ENCODE measurements at places on chromosomes 4 and X.
A peak's percentile ranks its signal among the peaks of the same experiment; 100 is the strongest.

- DNase-seq: no peak
Observed at GRCh38 chr4:113708250-113708649, 53.3 kb downstream of the CAMK2D start.

DNA sequence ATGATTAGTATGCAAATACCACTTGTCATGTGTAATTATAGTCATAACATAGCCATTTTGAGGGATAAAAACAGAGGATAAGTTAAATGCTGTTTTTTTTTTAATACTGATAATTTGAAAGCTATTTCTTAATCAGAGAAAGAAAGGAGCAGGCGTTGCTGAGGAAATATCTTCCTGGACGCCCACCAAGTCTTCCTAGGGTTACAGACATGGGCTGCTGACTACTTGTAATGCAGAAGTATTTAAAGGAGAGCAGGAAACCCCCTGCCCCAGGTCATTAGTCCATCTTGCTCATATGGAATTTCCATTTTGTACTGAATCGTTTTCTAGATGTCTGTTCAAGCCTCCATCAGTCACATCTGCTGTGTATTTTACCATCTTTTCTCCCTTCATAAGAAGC lies 176.2 kb downstream of the ADGRL3 start:
- no peak for DNase-seq

GRCh38 chr4:112288455-112288854 lies 2.8 kb upstream of the TIFA start:
- no peak for DNase-seq

DNA sequence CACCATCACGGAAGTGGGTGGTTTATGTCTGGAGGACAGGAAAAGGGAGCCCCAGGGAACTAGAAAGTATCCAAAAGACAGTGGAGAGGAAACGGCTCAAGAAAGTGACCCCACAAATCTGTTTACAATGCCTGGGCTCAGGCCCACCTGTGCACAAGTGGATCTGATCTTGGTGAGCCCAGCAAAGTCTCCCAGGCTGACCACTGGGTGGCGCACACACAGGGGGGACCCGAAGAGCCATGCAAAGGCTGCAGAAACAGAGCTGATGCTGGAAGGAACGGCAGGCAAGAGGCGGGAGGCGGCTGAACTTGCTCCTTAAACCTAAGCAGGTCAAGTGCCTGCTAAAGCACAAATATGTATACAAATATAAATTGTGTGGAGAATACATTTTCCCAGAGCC lies 9.6 kb downstream of the HAUS7 start:
- peak; percentile 51 for DNase-seq

DNA sequence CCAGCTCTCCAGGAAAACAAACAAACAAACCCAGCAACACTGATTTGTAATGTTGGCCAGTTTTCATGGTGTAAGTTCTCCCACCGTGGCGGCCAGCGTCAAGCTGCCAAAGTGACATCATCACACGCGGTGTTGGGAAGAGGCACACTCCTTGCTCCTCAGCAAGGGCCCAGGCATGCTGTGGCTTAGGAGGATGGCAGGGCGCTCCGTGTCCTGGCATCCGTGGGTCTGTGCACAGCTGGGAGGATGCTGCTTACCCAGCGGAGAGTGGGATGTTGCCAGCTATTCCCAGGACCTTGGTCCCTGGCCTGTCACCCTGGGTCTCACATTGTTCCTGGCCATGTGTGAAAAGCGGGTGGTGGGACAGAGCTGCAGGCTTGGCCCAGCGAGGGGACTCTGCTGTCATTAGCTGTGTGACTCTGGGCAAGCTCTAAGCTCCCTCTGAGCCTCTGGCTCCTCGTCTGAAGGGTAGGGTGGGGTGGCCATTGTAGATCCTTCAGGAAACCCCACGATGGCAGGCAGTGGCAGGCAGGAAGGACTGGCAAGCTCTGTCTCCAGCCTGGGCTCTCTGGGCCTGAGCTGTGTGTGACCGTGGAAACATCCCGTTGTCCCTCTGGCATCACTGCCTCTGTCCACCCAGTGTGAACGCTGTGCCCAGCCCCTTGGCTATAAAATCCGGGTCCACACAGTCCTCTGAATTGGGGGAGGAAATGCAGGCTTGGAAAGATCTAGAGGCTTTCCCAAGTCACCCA lies 10.8 kb downstream of the PSAPL1 start:
- DNase-seq: peak; percentile 12

GRCh38 chr4:145507636-145508035 lies 26.0 kb downstream of the SMAD1 start:
- no peak for DNase-seq

- DNase-seq: no peak
Observed at GRCh38 chr4:100935090-100935489, 412.2 kb downstream of the PPP3CA start.

GRCh38 chrX:37816766-37817165 lies 30.6 kb downstream of the DYNLT3 start:
- DNase-seq: no peak

GRCh38 chr4:98416844-98417243 lies 155.7 kb downstream of the RAP1GDS1 start:
- no peak for DNase-seq

DNA sequence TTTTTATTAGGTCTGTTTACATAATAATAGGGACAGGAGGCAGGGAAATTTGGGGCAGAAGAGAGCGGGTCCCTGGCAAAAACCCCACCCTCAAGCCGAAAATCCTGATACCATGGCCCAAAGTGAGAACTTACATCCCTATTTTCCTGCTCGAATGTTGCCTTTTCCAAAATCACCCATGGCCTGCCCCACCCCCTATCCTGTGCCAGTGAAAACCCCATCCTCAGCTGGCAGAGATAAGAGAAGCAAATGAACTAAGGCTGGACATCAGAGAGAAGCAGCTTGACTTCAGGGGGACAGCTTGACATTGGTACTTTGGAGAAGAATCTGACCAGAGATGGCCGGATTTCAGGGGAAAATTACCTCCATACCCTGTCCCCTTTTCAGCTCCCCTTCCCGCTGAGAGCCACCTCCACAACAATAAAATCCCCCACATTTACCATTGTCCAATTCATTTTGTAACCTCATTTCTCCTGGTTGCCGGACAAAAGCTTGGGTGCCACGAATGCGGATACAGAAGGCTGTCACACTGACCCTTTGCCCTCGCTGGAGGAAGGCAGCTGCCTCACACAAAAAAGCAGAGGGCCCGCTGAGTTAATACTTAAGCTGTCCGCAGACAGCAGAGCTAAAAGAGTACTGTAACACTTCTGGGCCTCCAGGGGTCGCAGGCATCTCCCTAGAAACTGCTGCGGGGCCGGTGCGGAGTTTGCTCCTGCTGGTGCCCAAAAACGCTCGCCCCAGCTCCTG lies 196.2 kb downstream of the SNCA start:
- DNase-seq: no peak

DNA sequence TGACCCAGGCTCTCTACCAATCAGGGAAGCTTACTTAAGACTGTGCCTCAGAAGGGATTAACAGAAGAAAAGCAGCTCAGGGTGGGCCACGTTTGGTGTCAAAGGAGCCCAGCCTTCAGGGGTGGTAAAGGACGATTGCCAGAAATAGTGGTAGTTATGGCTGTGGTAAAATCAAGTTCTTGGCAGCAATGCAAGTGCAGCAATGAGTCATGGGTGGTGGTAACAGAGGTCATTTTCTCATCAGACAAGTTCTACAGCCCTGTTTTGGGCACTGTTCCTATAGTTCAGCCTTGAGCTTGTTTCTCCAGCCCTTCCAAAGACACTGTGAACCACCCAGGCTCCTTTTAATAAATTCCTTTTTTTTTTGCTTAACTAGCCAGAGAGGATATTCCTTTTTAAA lies 120.3 kb downstream of the EFHC2 start:
- DNase-seq: no peak

DNA sequence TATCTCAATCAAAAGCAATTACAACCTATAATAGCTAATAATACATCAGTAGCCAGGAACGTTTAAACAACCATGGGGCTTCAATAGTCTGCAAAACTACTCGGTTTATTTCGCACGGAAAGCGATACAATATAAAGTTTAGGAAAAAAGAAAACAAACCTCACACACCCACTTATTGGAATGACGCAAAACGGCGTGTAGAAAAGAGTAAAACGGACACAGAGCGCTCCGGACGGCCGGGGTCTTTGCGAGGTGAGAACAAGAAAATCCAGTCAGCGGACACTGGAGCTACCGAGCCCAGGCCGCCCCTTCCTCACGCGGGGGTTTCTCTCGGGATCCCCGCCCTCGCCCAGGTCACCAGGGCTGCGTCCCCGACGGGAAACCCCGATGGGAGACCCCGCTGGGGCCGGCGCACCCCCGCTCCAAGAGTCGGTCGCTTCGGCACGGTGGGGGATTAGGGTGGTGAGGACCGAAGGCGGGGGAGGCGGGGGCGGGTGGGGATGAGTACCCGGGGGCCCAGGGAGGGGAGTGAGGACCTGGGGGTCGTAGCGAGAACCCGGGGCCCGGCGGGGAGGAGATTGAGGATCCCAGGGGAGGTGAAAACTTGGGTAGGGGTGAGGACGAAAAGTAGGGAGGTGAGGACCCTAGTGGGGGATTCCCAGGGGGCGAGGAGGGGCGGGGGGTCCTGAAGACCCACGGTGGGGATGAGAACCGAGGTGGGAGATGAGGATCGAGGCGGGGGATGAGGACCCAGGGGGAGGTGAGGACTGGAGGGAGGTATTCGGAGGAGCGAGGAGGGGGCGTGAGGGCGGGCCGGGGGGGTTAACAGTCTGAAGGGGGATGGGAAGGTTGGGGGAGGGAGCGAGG lies 737 bp downstream of the NELFA start:
- no peak for DNase-seq

GRCh38 chr4:180394730-180395129 lies 1848.5 kb upstream of the TENM3 start:
- DNase-seq: no peak

- DNase-seq: no peak
Observed at GRCh38 chrX:46953137-46953527, 40.9 kb downstream of the JADE3 start.

- DNase-seq: no peak
Observed at GRCh38 chrX:2401201-2401589, 99.6 kb downstream of the DHRSX start.

- no peak for DNase-seq
Observed at GRCh38 chr4:36316607-36317006, 35.2 kb downstream of the DTHD1 start.

GRCh38 chr4:68378226-68378625 lies 28.3 kb upstream of the YTHDC1 start:
- DNase-seq: no peak

DNA sequence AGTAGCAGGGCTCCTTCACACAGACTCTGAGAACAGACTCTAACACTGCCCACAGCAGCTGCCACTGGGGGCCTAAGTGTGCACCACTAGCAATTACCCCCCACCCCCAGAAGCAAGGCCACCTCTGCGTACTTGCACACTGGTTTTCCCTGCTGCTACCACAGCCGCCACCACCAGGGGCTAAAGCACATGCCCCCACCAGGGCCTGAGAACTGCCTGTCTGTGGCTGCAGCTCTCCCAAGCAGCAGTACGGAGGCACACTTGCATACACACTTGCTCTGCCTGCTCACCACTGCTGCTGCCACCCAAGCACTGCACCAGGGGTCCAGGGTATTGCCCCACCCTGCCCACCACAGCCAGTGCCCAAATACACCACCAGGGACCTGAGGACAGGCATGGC lies 59.6 kb downstream of the SCML2 start:
- no peak for DNase-seq

- DNase-seq: no peak
Observed at GRCh38 chrX:106955004-106955772, 35.0 kb downstream of the CLDN2 start.

GRCh38 chrX:3526071-3526470 lies 179.6 kb upstream of the MXRA5 start:
- no peak for DNase-seq

- no peak for DNase-seq
Observed at GRCh38 chr4:174835536-174835935, 6.5 kb upstream of the GLRA3 start.

GRCh38 chrX:111759686-111760085 lies 78.7 kb downstream of the ALG13 start:
- DNase-seq: no peak

DNA sequence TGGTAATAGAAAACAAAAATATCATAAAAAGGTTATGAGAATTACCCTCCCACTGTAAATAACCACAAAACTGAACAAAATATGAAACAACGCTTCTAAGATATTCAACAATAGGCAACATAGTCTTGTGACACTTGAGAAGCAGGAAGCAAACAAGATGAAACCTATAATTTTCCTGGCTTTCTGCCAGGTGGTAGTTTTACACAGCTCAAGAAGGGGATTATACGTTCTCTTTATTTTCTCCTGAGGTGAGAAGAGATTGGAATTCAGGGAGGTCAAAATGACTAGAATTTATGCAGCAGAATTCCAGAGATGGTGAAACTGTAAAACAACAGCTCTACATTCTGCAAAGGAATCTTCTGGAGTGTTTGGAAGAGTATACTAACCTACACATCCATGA lies 186.0 kb downstream of the HHIP start:
- no peak for DNase-seq

DNA sequence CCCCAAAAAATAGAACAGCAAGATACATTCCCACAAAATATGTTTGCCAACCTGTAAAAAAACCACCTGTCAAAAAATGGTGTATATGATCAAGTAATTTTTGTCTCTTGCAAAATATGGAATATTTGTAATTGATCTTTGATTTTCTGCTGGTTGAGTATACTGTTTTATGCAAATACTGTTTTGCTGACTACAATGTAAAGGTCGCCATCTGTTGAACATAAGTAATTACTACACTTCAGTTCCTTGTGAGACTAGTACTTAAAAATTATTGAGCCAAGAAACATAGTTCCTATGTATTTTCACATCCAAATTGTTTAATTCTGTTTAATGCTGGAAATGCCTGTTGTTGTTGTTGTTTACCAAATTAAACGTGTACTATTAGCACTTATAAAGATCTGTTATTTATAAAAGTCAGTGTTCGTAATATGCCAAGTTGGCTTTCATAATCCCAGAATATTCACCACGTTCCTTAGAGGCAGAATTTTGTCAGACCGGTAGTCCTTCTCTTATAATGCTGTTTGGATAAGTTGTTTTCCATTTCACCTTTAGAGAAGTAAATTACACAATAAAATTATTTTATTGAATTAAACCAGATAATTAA lies 144.2 kb downstream of the PDLIM5 start:
- no peak for DNase-seq

- DNase-seq: no peak
Observed at GRCh38 chrX:109841869-109842579, 109.0 kb upstream of the ACSL4 start.

DNA sequence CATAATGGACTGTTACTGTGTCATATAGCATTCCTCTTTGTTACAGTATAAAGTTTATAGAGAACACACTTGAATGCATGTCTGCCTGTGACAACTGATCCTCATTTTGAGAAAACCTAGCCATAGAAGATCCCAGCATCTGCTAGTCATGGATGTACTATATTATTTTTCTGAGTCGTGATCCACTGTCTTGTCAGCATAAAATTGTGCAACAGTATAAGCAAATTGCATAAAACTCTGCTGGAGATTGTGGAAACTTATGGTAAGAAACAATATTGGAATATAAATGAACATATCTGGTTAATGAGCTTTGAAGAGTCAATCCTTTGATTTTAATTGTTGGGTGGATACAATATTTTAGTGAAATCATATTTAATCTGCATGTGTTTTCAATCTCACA lies 3.6 kb downstream of the NEIL3 start:
- DNase-seq: no peak
